Naive thymus-derived CD4-positive, alpha-beta T cell (primary cell): ENCODE measurements at places on chromosomes 13 and 19. TPM values are rescaled to one million over a fixed set of nuclear protein-coding genes. Genes with fewer than 3 reads are reported as not detected.

DNA sequence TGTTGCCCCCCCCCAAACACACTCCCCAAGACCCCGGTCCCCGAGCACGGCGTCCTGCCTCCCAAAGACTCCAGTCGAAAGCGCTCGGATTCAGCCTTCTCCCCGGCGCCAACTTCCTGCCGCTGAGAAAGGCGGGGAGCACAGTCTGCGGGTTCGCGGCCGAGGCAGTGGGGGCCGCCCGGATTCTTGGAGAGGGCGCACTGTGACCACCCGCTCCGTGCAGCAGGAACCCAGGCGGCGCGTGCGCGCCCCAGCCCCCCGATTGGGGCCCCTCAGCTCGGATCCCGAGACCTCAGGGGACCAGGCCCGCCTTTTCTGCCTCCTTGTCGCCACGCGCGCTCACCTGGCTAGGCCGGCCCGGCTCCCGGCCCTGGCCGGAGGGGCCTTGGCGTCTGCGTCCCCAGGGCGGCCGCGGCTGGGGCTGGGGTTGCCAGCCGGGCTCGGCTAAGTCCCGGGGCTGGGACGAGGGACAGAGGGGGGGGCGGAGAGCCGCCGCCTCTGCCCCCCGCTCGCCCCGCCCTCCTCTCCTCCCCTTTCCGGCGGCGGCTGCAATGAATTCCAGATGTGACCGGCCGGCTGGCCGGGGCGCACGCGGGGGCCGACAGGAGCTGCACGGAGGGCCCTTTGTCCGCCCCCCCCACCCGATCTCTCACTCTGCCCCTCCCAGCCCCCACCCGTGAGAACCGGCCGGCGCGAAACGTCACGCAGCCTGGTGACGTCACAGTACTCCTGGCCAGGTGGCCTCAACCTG is at the start of gene S1PR2:
Gene S1PR2, minus strand, starts transcription at position 471 of the 751 bp plus-strand sequence. CDS start 6,426 bp downstream, outside the sequence.
- peak; percentile 75 for DNase-seq

GRCh38 chr19:32879741-32880140 is 10.2 kb upstream of the SLC7A9 start:
- DNase-seq, result no peak

Gene DIAPH3
- polyA plus RNA-seq, result not detected

Gene MED26
- polyA plus RNA-seq, result 5.3 TPM

DNA sequence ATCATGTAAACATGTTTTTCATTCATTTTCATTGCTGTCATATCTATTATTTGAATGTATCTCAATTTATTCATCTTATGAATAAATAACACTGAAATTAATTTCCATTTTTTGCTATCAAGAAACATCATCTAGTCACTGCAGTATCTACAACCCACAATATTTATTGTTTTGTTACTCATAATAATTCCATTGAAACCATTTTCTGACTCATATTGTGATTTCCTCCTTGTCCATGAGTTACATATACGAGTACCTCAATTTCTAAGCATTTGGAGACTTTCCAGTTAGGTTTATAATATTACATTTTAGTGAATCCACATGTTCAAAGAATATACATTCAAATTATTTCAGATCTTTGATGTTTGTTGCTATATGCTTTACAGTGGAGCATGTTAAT is 1524.0 kb downstream of the SLITRK1 start:
- no peak for DNase-seq

GRCh38 chr19:20167020-20167644 is at the start of gene ZNF486:
Gene ZNF486, plus strand, starts transcription at chr19:20167214. Its CDS starts 117 bp downstream, at chr19:20167331.
- peak; percentile 73 for DNase-seq

DNA sequence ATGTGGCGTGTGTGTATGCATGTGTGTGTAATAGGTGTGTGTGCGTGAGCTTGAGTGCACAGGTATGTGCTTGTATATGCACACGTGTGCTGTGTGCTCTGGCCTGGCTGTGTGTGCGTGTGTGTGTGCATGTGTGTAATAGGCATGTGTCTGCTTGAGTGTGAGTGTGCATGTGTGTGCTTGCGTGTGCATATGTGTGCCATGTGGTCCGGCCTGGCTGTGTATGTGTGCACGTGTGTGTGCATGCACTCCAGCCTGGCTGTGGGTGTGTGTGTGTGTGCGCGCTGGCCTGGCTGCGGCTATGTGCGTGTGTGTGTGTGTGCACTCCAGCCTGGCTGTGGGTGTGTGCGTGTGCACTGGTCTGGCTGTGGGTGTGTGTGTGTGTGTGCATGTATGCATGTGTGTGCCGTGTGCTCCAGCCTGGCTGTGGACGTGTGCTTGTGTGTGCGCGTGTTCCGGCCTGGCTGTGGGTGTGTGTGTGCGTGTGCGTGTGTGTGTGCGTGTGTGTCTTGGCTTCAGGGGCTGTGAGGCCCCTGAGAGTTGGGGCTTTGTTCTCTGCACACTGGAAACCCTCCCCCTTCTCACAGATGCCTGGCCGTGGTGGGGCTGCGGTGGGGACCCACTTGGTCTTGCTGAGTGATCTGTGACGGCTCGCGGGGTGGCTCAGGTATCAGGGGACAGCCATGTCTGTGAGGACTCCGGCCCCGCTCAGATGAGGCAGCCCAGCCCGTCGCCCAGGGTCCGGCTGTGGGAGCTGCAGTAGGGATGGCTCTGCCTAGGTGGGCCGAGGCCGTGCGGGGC is 8.2 kb downstream of the SPPL2B start:
- DNase-seq, result no peak
